Stimulated activated CD4-positive, alpha-beta T cell treated with anti-CD3 and anti-CD28 coated beads, TNF-alpha, amount 100 ng/mL, for 48 hours (primary cell): ENCODE measurements at places on chromosomes 7 and 10.
A peak's percentile ranks its signal among the peaks of the same experiment; 100 is the strongest.

DNA sequence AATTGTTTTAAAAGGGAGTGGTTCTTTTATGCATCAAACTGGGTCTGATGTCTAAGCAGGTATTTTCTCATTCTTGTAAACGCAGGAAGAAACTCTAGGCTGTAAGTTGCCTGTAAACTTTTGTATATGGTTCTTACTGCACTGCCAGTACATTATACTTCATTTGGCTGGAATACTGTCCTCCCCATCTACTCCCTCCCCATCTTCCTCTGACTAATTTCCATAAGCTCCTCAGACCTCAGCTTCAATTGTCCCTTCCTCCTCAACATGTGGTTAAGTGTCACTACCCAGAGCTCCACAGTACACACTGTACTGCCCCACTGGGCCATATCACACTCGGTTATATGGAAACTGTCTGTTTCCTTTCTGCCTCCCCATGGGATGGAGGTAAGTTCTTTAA is 161.4 kb upstream of the MDFIC start:
- no peak for DNase-seq

DNA sequence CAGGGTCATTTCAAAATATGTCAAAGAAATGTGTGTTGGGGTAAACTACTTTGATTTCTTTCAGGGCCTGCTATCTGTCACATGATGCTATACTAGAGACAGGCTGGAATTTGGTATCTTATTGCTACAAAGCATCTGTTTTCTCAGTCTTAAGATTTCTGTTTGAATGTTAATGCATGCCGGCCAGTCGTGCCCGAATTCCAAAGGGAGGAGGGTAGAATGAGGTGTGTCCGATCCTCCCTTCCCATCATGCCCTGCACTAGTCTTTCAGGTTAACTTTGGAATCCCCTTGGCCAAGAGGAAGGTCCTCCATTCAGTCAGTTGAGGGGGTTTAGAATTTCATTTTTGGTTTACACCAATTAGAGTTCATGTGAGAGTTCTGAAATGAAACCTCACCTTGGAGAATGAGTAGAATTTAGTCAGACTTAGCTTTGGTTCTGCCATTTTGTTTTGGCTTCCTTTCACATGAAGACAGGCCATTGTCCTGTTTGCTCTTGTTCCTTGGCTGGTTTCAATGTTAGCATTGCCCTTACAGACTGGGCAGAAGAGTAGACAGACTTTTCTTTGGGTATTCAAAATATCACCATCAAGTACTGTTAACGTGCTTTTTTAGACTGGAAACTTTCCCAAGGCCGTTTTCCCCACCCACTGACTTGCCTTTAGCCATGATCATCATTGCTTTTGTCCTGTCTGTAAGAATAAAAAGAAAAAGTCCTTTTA is 95.8 kb downstream of the CAMK1D start:
- no peak for DNase-seq

DNA sequence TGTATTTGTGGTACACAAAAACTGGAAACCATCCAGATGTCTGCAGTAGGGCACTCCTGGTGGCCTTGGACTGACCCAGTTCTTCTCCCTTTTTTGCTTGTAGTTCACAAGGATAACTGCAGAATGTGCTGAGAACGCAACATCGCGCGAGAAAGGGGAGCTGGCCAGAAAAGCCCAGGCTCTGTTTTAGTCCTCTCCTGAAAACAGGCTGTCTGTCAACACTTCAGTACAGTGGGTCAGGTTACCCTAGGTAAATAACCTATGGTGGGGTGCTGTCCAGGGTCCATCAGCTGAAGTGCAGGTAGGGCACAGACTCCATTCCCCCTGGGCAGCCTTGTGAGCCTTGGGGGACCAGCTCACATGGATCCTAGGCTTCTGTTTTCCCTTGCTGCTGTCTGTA is 495.8 kb downstream of the MDFIC start:
- no peak for DNase-seq

- no peak for DNase-seq
Observed at GRCh38 chr7:50981743-50982142, 199.0 kb upstream of the GRB10 start.

- no peak for DNase-seq
Observed at GRCh38 chr10:79018521-79019011, 50.2 kb upstream of the ZMIZ1 start.

DNA sequence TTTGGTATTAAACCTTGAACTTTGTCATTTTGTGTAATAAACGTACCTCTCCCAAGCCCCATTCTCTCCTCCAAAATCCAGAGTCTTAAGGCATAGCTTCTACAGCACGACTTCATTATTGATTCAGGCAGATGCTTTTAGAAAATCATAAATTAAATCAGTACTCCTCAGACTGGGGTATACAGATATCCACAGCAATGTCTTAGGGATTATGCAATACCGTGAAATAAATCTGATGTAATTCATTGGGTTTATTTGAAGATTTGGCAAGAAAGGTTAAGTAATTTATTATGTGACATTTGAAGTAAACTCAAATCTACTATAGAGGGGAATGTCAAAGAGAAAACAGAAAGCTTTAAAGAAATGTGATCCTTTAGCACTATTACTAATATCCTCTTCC is 246.1 kb upstream of the PLXDC2 start:
- DNase-seq, result no peak

GRCh38 chr10:17375936-17376584 is 78.3 kb downstream of the ST8SIA6 start:
- DNase-seq, result peak; percentile 11

DNA sequence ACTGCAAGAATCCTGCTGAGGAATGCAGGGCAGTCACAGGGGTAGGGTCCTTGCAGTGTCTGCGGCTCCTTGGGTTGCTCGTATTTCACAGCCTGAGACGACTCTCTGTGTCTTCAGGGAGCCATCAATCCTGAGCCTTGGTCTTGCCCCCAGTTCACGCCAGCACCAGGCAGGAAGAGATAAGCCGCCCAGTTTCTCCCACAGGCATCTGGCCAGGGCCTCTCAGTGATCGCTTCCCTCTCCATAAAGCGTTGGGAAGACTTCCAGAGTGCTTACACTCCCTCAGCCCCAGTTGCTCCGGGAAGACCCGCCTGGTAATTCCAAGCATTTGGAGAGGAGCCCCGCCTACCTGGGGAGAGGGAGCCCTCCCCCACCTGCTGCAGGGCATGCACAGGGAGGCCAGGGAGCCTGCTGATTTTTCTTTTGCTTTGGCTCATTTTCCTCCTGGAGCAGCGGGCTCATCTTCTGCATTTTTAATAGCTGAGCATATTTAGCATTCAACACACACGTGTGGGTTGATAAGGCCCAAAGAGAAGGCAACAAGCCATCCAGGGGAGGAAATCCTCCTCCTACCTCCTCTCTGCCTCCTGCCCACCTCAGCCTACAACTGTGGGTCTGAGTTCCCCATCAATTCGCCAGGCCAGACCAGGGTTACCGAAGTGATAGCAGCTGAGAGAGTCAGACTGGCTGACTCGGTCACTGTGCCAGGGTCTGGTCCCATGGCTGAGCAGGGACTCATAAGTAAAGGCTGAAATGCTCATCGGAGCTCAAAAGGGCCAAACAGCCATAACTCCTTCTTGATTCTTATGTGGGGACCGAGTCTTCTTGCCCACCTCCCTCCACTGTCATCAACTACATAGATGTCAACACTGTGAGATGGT is 74.4 kb upstream of the EFCAB10 start:
- no peak for DNase-seq

DNA sequence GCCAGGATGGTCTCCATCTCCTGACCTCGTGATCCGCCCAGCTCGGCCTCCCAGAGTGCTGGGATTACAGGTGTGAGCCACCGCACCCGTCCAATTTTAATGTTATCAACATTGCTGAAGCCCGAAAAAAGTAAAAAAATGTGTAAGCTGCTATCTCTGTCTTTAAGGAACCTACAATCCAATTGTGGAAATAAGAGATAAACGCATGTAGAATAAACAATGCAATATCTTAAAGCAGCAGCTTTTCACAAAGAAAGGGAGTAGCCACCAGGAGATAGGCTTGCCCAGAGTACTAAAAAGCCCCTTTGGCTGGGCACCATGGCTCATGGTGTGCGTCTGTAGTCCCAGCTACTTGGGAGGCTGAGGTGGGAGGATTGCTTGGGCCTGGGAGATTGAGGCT is 282.9 kb upstream of the LYZL1 start:
- no peak for DNase-seq

DNA sequence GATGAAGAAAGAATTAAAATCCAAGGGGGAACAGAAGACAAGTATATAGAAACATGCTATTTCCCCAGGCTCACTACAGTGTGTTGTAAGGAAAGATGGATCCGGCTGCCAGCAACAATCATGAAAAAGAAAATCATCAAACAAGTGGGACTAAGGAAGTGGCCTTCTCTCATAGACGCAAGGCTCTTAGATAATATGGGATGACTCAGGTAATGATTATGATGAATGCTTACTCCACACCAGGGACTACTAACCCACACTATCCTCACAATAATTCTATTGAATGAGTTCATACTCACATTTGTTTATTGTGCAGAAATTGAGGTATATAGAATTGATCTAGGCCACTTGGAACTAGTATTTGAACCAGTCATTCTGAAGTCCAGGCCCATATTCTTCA is 111.2 kb upstream of the BET1 start:
- DNase-seq, result no peak

GRCh38 chr10:18689498-18689897 is 30.3 kb downstream of the ARL5B start:
- DNase-seq, result no peak

DNA sequence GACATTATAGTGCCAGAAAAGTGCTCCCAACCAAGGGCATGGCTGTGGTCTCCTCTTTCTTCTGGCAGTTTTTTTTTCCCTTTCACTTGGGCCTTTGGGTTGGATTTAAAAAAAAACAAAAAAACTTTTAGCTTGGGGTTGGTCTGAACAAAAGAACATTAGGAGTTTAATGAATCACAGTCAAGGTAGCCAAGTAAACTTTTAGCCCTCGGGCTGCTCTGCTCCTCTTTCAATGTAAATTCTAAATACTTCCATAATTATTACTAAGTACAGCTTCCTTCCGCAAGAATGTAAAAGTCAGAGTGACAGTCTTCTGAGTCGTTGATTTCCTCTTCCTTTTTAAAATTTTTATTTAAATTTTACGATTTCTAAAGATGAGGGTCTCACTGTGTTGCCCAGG is 79.2 kb downstream of the NRF1 start:
- DNase-seq, result no peak

- DNase-seq, result no peak
Observed at GRCh38 chr7:80596933-80597517, 41.4 kb upstream of the CD36 start.
